ENCODE measurements at places on chromosomes 5 and 9. TPM values are rescaled to one million over a fixed set of nuclear protein-coding genes. Genes with fewer than 3 reads are reported as not detected.

GRCh38 chr5:152736906-152737305, 331.8 kb upstream of the NMUR2 start:
- DNase-seq = no peak
- no peaks in the 10 kb centered on the region for H3K4me1 ChIP-seq
- H3K27me3 ChIP-seq = no peaks in the 10 kb centered on the region
- no peak overlapping the region for H3K27ac ChIP-seq
- no peaks in the 10 kb centered on the region for H3K36me3 ChIP-seq

- DNase-seq = no peak
- H3K27me3 ChIP-seq = no peaks in the 10 kb centered on the region
- no peaks in the 10 kb centered on the region for H3K36me3 ChIP-seq
- H3K27ac ChIP-seq = peak overlapping the region; percentile 83
- H3K4me3 ChIP-seq = no peak overlapping the region
Observed at GRCh38 chr5:52690236-52690768, 97.4 kb upstream of the ITGA1 start.

DNA sequence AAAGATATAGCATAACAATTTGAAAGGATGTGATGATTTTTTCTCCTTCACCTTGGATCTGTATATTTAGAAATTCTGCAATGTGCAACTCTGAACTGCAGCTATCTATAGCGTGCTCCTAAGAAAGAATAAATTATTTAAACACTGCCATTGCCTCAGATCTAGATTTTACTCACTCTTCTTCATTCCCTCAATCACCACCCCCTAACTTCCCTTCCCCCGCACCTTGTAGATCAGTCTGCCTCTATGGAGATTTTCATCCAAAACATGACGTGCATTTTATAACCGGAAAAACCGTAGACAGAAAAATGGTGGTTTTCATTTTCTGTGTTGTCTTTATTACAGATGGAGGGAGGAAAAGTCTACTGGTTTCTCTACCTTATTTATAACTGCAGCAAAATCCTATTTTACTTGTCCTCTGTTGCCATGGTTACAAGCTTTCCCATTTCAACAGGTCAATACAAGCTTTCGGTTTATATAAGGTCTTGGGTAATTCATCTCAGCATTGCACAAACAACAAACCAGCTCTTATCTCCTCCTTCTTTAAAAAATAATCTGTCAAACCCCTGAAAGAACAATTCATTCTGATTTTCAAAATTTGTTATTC, 480.0 kb downstream of the TAF11L14 start:
- no peaks in the 10 kb centered on the region for H3K36me3 ChIP-seq
- DNase-seq = no peak
- H3K27me3 ChIP-seq = peaks cover 23% of the 10 kb centered on the region
- no peak overlapping the region for H3K27ac ChIP-seq

- no peak overlapping the region for H3K27ac ChIP-seq
- no peaks in the 10 kb centered on the region for H3K27me3 ChIP-seq
- H3K36me3 ChIP-seq = no peaks in the 10 kb centered on the region
- H3K4me3 ChIP-seq = no peak overlapping the region
Observed at GRCh38 chr9:19137282-19137681, 10.0 kb upstream of the PLIN2 start.

GRCh38 chr9:112249277-112249676, 74.2 kb upstream of the SUSD1 start:
- no peaks in the 10 kb centered on the region for H3K4me1 ChIP-seq
- no peak for DNase-seq
- H3K27me3 ChIP-seq = no peaks in the 10 kb centered on the region
- no peak overlapping the region for H3K27ac ChIP-seq
- H3K36me3 ChIP-seq = peaks cover 19% of the 10 kb centered on the region
- H3K4me3 ChIP-seq = no peak overlapping the region

Gene MORN5
- not detected for total RNA-seq

- no peak for DNase-seq
- H3K4me1 ChIP-seq = peaks cover 20% of the 10 kb centered on the region
- no peaks in the 10 kb centered on the region for H3K27me3 ChIP-seq
- H3K4me3 ChIP-seq = no peak overlapping the region
Observed at GRCh38 chr5:21806943-21807342, 1046.2 kb downstream of the CDH12 start.

GRCh38 chr5:125120012-125120411, 373.6 kb upstream of the ZNF608 start:
- H3K27ac ChIP-seq = no peak overlapping the region
